ENCODE measurements at places on chromosomes 16 and 17.

- DNase-seq = no peak
Measured at GRCh38 chr16:51355195-51355594, 204.1 kb upstream of the SALL1 start.

GRCh38 chr16:68737046-68737729 is at the start of gene CDH1:
CDH1 (plus strand) TSS chr16:68737292; CDS start chr16:68737416, 124 bp downstream.
- no peak for DNase-seq

- DNase-seq = no peak
Measured at GRCh38 chr16:83779886-83780285, 27.9 kb upstream of the HSBP1 start.

GRCh38 chr16:3029491-3030221 is 5.8 kb downstream of the THOC6 start:
- DNase-seq = peak; percentile 59

DNA sequence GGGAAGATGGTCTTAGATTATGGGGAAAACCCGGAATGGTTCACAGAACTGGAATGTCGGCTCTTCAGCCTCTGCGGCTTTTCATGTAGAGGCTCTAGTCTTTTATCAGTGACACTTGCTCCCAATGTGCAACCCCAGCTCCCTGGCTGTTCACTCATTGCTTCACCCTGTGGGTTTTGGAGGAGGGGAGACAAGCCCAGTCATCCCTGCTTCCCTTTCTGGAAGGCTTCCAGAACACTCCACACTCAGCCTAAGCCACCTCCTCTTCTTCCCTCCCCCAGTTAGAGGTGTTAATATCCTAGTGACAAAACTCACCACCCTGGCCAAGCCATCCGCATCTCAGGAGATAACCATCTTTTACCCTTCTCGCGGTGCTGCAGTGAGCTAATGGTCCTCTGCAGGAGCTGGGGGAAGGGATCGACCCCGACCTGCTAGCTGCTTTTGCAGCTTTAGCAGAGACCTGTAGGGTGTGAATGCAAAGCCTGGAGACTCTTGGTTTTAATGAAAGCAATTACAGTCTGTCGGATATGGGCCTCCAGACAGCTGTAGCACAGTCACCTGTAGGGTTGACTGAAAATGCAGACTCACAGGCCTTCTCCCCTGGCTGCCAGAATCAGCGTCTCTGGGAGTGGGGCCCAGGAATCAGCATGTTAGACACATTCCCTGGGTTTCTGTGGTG is 24.3 kb upstream of the LASP1NB start:
- DNase-seq = peak; percentile 97

DNA sequence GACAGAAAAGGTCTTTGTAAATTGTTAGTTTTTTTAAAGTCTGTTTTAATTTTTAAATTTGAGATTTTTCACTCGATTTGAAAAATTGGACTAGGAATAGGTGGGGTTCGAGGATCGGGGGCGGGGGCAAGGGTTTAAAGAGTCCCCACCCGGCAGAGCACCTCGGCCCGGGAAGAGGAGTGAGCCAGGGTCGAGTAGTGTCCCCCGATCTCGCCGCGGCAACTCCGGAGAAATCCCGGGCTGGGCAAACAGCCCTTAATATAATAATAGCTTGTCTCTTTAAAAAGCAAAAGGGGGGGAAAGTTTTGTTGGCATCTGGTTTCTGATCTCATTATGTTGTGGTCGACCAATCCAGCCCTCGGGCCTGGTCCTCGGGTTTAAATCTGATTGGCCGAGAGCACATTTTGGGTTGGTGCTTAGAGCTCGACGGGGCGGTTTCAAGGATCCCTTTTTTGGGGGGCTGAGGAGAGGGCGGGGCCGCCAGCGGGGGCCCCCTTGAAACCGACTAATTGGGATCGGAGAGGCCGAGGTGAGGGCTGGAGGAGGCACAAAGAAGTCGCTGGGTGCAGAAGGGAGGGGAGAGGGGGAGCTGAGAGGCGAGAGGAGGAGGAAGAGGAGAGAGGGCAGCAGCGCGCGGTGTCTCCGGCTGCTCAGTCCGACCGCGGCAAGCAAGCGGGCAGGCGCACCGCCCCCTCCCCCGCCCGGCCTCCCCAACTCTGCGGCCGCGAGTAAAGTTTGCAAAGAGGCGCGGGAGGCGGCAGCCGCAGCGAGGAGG is at the start of gene FZD2:
Gene FZD2, plus strand, starts transcription at position 653 of the 775 bp plus-strand sequence. CDS start 205 bp downstream, outside the sequence.
- peak; percentile 83 for DNase-seq

- no peak for DNase-seq
Measured at GRCh38 chr16:12674524-12674923, 129.2 kb downstream of the CPPED1 start.

DNA sequence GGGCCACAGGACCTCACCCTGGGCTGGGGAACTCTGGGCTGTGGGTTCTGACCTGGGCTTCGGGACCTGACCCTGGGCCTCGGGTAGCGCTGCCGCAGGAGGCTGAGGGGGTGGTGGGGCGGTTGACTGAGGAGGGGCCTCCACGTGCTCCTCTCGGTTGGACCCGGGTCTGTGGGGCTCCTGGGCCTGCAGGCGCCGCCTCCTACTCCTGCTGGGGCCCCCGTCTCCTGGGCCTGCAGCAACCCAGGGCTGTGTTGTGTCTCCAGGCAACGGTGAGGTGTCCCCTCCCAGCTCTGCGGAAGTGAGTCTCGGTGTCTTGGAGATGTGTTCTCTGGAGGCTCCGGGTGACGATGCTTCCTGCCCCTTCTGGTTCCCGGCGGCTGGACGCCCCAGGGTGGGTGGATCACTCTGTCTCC is 41.5 kb upstream of the GNG13 start:
- DNase-seq = no peak

DNA sequence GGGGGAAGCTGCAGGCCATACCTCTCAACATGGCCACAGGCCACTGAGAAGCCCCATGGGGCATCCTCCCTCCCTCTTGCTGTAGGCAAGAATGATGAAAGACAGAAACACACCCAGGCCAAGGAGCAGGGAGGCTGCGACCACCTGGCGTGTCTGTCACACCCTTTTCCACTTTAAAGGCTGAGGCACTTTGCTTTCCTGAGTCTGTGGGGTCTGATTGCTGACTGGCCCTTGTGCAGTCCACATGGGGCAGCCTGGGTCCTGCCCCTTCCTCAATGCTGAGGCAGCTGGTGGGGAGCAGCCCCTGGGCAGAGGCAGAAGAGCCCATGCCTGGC is 8.7 kb downstream of the TMEM204 start:
- DNase-seq = no peak

DNA sequence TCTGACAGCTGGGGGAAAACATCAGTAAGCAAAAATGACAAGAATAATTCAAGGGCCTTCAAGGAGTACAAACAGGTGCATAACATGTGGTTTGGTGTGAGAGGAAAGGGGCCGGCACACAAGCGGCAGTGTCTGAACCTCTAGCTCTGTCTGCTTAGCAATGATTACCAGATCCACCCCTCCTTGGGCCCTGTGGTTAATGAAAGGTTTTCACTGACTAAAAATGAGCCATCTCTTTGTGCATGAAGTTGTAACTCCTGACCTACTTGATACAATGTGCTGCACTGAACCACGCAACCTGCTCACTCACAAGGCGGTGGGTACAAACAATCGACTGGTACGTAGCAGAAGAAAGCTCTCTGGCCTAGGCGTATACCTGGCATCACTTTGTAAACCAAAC is 15.1 kb downstream of the FAM117A start:
- no peak for DNase-seq

GRCh38 chr16:67673712-67674580 is 7.3 kb downstream of the C16orf86 start:
- peak; percentile 85 for DNase-seq

DNA sequence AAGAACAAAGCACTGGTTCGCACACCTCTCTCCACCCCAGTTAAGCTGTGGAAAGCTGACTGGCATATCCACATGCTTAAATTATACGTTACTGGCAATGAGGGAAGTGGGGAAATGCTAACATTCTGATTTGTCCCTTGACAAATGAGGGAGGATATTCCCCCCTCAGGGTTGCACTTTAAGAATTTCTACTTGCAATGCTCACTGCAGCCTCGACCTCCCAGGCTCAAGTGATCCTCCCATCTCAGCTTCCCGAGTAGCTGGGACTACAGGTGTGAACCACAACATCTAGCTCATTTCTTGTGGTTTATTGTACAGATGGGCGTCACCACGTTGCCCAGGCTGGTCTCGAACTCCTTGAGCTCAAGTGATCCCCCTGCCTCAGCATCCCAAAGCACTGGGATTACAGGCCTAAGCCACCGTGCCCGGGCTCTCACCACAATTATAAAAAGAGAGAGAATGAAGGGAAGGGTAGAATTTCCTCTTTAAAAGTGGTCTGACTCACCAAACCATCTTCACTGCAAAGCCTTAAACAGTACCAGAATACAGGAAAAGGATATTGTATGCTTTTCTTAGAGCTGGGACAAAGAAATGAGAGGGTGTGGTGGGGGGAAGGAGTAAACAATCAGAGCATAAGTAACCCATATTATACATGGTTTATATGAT is 38.9 kb downstream of the KANSL1 start:
- DNase-seq = no peak

GRCh38 chr16:86635176-86635876 is 57.0 kb downstream of the FOXL1 start:
- no peak for DNase-seq

DNA sequence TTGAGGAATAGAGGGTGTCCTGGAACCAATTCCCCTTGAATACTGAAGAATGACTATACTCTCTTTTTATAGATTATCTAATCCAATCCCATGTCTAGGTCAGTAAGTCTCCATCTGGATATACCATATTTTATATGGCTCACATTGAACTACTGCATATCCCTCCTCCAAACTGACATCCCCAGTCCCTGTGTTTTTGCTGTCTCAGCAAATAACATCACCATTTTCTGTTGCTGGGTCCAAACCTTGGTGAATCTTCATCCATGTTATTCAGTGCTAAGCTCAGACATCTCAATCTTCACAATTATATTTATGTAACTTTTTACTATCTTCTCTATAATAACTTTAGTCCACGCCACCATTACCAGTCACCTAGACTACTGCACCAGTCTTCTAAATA is 269.6 kb upstream of the CNTNAP4 start:
- no peak for DNase-seq

DNA sequence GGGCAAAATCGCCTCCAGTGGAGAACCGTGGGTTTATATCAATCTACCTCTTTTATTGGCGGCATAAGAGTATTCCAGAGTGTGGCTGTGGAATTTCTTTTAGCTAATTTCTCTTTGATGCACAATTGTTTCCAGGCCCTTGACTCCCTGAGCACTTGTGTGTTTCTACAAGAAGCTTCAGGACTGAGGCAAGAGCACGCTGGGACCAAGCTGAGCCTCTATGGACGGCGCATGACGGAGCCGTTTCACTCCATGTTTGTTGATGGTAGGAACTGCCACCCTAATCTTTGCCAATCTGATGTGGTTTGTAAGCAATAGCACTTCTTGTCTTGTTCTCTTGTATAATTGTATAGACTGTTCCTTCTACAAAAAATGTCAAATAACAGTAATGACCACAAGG is 11.2 kb upstream of the ANKRD40CL start:
- no peak for DNase-seq

DNA sequence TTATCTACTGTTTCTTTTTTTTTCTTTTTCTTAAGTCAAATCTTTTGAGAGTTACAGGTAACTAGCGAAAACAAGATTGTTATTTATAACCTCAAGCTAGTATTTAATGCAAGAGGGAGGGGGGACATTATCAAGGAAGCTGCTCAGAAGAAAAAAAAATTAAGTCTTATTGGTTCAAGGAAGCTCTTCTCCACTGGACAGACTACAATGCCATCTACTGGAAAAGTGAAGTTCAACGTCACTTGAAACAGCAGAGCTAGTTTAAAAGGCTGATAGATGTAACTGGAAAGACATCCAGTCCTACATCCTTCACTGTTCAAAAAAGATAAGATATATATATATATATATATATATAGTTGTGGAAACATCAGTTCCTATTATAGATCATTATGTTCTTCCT is 418.0 kb upstream of the PSMD7 start:
- peak; percentile 25 for DNase-seq

- no peak for DNase-seq
Measured at GRCh38 chr16:62741692-62742091, 705.5 kb upstream of the CDH8 start.

- DNase-seq = no peak
Measured at GRCh38 chr17:15341966-15342365, 569 bp upstream of the TEKT3 start.

DNA sequence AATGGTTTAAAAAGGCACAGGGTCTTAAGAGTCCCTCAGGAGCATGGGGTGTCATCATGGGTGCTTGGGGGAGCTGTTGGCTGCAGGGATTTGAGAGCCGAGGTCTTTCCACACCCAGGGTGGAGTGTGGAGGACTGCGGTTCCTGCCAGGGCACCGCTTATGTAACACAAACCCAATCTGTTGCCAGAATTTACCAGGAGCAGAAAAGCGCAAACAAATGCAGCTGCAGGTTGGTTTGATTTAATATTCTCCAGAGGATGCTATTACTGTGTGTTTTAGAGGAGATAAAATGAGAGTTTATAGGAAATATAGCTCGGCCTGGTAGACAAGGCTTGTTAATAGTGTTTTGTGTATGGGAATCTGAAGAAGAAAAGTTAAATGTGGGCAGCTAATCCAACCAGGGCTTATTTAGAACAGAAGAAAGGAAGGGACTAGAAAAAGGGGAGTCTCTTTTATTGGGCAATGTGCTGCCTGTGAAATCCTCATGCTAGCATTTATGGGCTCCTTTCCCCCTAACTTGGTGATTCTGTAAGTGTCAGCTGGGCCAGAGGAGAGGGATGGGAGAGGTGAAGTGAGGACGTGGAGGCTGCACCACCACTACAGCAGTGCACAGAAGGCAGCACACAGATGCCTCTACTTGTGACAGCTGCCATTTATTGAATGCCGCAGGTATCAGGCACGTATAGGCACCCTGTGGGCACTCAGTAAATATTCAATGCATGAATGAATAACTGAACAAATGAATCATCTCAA is 174.7 kb downstream of the KATNIP start:
- no peak for DNase-seq

GRCh38 chr17:58351831-58352595 is at the start of gene SUPT4H1:
SUPT4H1 (minus strand) TSS chr17:58352201; CDS start chr17:58352135, 66 bp downstream.
- DNase-seq = peak; percentile 96

DNA sequence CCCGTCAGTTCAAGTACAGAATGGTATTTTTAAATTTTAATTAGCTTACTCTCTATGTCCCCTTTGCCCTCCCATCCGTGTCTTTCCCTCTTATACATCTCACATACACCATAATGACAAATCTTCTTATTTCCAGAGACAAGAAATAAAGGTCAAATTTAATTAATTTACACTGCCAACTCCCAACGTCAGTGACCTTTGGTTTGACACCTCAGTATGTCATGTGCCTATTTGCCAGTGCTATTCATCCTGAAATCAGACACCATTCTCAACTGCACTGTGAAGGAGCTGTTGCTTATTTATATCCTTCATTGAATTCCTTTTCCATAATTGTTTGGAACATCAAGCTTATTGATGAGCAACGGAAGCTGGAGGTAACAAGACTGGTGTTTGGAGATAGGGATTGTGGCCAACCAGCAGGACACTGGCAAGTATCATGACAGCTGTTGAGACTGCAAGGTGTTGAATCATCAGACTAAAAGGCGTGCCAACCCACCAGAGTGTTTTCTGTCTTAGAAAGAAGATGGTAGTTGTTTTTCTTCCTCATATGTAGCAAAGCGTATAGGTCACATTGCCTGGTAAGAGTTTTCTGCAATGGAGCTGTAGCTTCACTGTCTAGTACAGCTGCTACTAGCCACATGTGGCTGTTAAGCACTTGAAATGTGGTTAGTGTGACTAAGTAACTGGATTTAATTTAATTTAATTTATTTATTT is 12.5 kb downstream of the CALCOCO2 start:
- DNase-seq = no peak

GRCh38 chr16:58389724-58390123 is 2.5 kb upstream of the GINS3 start:
- no peak for DNase-seq

- no peak for DNase-seq
Measured at GRCh38 chr17:41724476-41725050, 9.9 kb downstream of the HAP1 start.

- DNase-seq = no peak
Measured at GRCh38 chr16:73092236-73092781, 44.4 kb upstream of the ZFHX3 start.
